ENCODE measurements at places on chromosomes 13 and 19.

GRCh38 chr13:26759907-26760831 lies at the start of gene GPR12:
Gene GPR12, minus strand, starts transcription at chr13:26760786. Its CDS starts 959 bp downstream, at chr13:26759827.
- DNase-seq, result no peak

DNA sequence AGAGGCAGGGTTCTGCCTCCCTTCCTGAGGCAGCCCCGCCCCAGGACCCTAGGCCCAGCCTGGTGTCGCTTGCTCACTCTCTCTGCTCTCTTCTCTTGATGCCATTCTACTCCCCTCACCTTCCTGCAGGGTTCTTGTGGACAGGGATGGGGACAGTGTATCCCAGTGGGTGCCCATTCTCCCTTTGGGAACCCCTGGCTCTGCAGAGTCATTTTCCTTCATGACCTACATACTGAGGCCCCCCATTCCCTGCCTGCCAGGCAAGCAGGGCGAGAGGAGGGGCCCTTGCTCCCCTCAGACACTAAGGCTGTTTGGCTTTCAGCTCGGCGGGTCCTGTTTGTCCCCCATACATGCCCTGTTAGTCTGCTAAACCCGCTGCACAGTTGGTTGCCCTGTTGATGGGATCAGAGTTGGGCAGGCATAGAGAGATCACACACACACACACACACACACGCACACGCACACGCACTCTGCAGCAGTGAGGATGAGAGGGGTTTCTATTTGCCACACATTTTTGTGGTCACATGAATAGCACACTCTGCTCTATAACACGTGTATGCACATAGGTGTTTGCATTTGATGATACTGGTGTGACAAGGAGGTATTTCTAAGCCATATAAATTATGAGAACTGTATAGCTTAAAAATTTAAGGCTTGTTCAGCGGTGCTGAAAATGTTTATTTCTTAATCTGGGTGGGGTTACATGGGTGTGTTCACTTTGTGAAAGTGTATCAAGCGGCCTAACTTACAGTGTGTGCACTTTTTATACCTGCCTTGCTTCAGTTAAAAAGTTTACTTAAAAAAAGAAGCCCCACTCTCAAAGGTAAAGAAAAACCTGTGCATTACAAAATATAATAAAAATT lies 20.3 kb downstream of the NFIX start:
- DNase-seq, result no peak

GRCh38 chr19:5881543-5882299 lies 11.4 kb upstream of the FUT5 start:
- no peak for DNase-seq

DNA sequence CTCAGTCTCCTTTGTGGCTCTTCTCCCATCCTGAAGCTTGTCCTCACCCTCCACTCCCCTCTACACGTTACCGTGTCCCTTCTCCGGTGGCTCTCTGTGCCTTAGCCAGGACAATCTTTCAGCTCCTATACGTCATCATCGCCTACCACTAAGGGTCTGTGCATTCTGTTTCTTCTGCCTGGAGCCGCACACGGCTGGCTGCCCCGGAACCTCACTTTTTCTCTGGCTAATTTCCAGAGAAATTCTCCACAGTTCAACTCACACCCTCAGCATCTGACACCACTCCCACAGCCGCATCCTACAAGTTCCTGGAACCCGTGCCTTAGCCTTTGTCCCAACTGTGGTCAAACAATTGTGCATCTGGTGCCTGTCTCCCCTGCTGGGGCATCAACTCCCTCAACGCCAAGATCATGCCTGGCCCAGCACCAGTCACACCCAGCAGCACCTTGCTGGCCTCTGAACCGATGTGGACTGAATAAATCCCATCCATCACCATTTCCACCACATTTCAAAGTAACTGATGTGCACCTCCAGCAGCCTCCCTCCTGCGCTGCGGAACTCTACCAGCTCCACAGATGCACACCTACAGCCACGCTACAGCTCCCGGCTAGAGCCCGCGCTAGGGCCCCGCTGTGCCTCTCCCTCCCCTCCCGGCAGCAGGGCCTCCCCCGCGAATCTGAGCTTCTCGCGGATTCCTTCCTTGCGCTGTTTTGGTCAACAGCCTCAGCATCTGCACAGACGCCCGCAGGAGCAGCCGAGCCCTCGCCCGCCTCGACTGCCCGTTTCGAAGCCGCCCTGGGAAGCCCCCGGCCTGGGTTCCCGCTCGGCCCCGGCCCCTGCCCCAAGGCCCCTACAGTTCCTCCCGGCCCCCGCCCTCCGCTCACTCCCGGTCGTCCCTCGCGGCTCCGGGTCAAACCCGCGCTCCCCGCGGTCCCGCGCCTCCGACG lies 689 bp downstream of the DCUN1D2 start:
- no peak for DNase-seq

GRCh38 chr13:95494082-95494681 lies 58.3 kb upstream of the CLDN10 start:
- peak; percentile 37 for DNase-seq

DNA sequence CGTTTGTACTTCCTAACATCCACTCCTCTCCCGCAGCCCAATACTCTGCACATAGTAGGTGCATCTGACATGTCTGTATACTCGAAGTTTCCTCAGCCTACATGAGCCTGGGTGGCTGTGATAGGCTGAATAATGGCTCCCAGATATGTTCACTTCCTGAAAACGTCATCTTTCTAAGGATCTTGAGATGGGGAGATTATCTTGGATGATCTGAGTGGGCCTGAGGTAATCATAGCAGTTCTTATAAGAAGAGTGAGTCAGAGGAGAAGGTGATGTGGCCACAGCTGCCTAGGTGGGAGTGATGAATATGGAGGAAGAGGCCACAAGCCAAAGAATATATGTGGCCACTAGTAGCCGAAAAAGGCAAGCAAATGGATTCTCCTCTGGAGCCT lies 84.2 kb downstream of the AKAP11 start:
- DNase-seq, result no peak

DNA sequence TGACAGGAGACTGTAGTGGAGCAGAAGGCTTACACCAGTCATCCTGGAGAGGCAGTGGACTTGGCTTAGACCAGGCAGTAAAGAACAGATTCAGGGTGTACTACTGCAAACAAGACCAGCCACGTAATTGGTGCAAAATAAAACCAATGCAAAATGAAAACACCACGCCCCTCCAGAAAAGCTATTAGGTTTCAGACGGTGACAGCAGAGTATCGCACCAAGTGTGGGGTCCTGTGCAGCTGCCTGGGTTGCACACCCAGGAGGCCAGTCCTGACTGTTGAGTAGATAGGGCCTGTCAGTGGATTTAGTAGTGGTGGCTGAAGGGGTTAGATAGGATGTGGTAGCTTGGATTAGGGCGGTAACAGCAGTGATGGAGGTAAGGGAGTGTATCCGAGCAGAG lies 5.4 kb upstream of the PRKACA start:
- no peak for DNase-seq

- no peak for DNase-seq
These were observed 692.6 kb downstream of the PCDH17 start for GRCh38 chr13:58324161-58324560.

GRCh38 chr19:10027158-10027997 lies 14.1 kb downstream of the RDH8 start:
- DNase-seq, result no peak

- DNase-seq, result no peak
These were observed 574 bp upstream of the GPX4 start for GRCh38 chr19:1103132-1103707.

DNA sequence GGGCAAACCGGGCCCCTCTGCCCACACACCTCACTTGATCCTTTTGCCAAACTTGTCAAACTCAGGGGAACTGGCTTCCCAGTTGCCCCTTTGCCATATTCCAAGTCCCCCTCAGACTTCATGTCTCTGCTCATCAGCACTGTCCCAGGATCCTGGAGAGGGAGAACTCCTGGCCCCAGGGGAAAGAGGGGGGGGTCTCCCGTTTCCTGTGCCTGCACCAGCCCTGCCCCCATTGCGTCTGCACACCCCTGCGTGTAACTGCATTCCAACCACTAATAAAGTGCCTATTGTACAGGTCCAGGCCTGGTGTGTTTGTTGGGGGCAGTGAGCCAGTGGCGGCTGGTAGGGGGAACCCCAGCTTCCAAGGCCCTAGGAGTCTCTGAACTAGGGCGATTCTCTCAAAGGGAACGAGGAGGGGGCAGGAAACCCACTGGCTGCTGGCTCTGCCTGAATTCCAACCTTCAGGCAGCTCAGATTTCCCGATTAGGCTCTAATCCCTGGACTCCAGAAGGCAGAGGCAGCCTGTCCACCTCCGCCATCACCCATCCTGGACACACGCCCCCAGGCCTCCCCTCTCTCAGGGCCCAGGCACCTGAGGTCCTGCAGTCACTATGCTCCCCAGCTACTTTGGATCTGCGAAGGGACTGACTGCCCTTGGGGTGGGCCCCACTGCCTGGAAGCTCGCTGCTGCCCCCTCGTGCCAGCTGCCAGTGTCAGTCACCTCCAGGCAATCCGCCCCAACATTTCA lies 9.7 kb upstream of the ILF3 start:
- DNase-seq, result no peak

- no peak for DNase-seq
These were observed 99.9 kb downstream of the GNG7 start for GRCh38 chr19:2602391-2603181.

GRCh38 chr13:69828527-69828926 lies 279.1 kb upstream of the ATXN8OS start:
- no peak for DNase-seq

DNA sequence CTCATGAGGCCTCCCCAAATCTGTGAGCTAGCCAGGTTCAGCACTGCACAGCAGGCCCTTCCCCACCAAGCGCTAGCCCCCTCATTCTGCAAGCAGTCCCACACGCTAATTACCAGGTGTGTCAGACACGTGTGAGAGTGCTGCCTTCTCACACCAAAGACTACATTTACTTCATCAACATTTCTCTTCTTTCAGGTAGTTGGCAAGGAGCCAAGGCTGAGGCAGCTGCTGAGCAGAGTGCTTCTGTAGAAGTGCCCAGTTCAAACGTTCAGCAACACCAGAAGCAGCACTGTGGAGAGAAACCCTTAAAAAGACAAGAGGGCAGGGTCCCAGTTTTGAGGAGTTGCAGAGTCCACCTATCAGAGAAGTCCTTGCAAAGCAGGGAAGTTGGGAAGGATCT lies 6.4 kb downstream of the ZNF773 start:
- no peak for DNase-seq

- DNase-seq, result no peak
These were observed 18.1 kb upstream of the GTF3A start for GRCh38 chr13:27406178-27406939.

DNA sequence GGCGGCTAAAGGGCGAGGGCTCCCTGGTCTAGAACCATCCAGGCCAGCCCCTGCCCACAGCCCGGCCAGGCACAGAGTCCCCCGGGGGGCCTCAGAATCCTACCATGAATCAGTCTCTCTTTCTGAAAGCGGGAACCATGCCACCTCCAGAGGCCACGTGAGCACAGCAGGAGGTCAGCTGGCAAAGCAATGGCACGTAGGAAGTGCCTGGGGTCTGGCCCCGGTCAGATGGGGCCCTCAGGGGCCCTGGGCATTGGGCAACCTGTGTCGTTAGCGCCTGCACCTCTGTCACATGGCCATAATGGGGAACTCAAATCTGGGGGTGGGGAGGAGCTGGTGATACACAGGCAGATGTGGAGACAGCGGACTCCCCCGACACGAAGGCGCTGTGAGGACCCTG lies 8.8 kb downstream of the MFSD12 start:
- DNase-seq, result no peak

- DNase-seq, result no peak
These were observed 816.6 kb downstream of the DIAPH3 start for GRCh38 chr13:59346999-59347723.

DNA sequence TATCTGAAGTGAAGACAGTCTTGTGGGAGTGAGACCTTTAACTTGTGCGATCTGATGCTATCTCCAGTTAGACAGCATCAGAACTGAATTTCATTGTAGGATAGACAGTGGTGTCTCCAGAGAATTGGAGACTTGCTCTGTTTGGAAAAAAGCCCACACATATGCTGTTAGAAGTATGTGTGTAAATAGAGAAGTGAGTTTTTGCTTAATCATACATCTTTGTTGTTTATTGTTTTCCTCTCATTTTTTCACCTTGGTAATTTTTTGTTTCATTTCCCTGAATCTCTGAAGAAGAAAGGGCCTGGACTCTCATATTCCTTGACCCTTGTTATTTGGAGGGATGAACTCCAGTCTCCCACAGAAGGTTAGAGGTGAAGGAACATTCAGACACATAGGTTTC lies 21.8 kb downstream of the FPR3 start:
- DNase-seq, result no peak

DNA sequence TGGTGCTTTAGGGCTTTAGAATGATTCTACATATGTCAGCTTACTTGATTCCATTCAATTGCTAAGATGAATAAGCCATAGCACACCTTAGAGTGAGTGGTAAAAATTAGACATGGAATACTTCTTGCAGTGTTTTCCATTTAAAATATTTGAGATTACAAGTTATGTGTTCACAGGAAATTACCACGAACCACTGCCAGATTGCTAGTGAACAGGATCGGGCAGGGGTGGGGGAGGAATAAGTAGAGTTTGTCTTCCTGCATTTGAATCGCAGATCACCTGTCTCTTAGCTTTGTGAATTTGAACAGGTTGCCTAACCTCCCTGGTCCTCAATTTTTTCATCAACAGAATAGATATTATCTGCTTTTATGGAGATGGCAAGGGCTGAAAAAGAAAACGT lies 124.6 kb downstream of the GGACT start:
- no peak for DNase-seq

DNA sequence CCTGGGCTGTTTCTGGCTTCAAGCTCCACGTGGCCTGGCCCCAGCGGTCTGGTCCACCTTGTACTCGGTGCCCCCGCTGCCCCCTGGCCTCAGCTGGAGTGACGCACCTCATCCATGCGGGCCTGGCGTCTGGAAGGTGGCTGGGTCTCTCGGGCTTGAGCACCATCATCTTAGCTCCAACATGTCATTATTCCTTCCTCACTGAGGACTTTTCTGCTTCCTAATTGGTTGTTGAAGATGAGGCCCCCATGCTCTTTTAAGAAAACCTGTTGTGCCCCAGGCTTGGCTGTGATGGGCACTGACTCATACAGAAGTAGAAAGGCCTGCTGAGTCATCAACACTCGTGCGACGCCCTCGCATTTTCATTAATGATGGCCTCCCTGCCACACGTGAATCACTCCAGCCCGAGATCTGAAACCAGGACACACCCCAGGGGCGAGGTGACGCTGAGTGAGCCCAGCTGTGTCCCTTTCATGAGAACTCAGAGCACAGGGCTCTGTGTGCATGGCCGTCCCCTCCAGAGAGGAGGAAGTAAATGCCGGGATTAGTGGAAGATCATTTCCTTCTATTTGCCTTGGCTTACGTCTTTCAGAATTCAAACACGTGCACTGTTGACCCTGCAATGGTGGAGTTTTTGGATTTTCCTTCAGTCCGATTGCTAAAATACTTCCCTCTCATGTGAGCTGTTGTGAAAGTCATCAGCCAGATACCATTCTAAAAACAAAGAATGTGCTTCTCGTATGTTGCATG lies 14.0 kb upstream of the GJA3 start:
- DNase-seq, result no peak
